Vein endothelial cell (primary cell): ENCODE measurements at places on chromosomes 2 and 18. TPM values are rescaled to one million over a fixed set of nuclear protein-coding genes. Genes with fewer than 3 reads are reported as not detected.

GALR1 gene
- not detected in 2 replicates for total RNA-seq

C1QL2 gene
- not detected in 2 replicates for total RNA-seq

GATA6 gene
- total RNA-seq: 8.3 and 14.7 TPM in 2 replicates

PLB1 gene
- 0.33 and 0.57 TPM in 2 replicates for total RNA-seq

PNKD gene
- 20.6 and 21.9 TPM in 2 replicates for total RNA-seq

SPEG gene
- under 0.01 and 1.4 TPM in 2 replicates for total RNA-seq

CYS1 gene
- 0.33 TPM in 1 of 2 replicates, not detected in the other for total RNA-seq
